ENCODE measurements at places on chromosomes 2 and 18.

GRCh38 chr2:45851576-45852304 is 200.3 kb downstream of the PRKCE start:
- no peak for DNase-seq

DNA sequence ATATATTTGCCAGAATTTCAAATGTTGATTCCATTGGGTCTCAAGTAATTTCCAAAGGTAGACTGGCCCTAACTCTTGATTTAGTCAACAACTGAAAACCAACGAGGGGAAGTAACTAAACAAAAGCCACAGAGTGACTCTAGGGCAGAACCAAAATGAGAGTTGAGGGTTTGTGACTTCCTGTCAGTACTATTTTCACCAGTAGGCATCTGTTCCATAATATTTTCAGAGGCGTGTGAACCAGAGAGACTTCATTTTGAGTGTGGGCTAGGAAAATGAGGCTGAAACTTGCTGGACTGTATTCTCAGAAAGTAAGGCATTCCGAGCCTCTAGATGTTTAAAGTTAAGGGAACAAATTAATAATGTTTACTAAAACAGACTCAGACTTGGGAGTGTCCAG is 70.6 kb downstream of the GDF7 start:
- no peak for DNase-seq

- DNase-seq, result no peak
These were observed 212.6 kb downstream of the ACKR3 start for GRCh38 chr2:236781933-236782816.

- no peak for DNase-seq
These were observed 32.8 kb downstream of the UXS1 start for GRCh38 chr2:106161341-106161740.

GRCh38 chr2:177676636-177677035 is 284.1 kb downstream of the AGPS start:
- DNase-seq, result no peak

All from stimulated activated CD4-positive, alpha-beta T cell treated with anti-CD3 and anti-CD28 coated beads, Interleukin-1b, Interleukin-23, amount 100 ng/mL, for 1 hour (primary cell).